ENCODE measurements at places on chromosomes 3 and 15.

DNA sequence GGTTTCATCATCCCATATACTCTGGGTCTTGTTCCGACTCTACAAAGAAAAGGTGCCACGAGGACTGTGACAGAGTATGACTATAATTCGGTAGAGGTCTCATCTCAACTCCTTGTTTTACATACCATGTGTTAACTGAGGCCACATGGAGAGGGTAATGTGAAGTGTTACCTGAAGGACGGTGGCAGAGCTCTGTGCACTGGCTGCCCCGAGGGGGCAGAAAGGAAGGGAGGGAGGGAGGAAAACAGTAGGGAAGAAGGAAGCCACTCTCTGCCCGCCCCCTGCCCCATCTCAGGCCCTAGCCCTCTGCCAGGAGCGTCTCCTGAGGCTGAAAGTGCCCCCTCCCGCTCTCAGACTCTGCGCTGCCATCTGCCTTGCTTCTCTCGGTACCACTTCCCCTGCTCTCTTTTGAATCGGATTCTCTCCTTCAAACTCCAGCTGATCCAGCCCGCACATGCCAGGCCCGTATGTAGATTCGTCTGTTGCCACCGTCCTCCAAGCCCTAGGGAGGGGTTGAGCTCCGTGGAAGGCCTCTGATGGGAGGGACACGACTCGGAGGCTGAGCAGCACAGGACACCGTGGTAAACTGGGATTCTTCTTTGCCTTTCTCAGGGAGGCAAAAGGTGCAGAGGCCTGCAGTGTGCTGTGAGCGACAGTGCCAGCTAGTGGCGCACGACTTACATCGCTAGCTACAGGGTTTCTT lies 70.5 kb upstream of the ATP10A start:
- peak; percentile 41 for DNase-seq

GRCh38 chr15:73948396-73948795 lies 22.1 kb downstream of the LOXL1 start:
- no peak for DNase-seq

- DNase-seq, result no peak
These were observed 21.7 kb downstream of the SLMAP start for GRCh38 chr3:57777774-57778173.

DNA sequence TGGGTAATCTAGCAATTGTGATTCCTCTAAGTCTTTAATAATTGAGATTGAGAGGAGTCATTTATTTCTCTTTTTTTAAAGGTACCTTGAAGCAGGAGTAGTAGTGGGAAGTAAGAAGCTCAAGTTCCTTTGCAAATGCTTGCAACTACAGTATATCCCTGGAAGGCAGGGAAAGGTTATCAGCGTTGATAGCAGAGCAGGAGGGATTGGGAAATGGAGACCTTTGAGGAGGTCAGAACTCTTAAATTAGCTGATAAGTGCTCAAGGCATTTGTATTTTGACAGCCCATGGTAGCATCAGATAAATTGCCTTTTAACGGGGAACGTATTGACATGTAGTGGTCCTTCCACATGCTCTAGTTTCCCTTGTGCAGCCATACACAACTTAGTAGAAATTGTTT lies 47.7 kb downstream of the MEF2A start:
- DNase-seq, result no peak

DNA sequence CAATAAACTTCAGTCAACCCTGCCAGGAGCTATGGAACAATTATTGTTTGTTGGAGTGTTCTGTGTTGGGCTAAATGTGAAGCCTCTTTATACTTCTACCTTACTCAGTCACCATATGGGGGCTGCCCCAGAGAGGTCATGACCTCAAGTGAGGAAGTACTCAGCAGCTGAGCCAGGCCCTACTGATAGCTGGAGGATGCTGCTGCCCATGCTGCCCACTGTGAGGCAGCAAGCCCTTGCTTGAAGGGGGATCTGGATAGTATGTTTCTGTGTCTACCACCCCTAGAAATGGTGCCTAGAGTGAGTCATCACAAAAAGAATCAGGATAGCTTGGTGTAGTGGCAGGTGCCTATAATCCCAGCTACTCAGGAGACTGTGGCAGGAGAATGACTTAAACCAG lies 4.5 kb upstream of the RPL24 start:
- no peak for DNase-seq

Measured in left renal cortex interstitium (tissue), 4 donors.